ENCODE measurements at places on chromosomes 3 and 15.

DNA sequence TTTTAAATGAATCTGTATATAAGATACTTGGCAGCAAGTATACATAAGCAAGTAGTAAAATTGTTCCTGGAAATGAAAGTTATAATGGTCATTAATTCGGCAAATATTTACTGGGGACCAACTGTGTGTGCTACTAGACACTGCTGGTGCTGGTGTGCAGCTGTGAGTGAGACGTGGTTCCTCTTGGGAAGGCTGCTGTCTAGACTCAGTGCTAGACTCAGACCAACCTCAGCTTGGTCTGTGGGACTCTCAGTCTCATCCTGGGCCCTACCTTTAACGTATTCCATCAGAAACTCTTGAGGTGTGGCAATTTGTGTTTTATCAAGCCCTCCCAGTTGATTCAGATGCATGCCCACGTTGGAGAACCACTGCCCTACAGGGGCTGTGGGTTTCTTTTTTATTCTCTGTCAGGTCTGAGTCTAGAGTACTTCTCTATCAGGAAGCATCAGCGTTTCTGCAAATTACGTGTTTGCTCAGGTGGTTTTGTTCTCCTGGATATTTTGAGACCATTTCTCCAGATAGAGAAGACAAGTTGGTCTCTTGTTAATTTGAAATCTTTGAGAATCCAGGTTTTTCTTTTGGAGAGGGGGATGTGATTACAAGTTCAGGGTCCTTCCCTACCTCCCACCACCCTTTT lies 6.8 kb downstream of the TLNRD1 start:
- no peak for DNase-seq

GRCh38 chr3:64129581-64129980 lies 95.7 kb downstream of the PRICKLE2 start:
- DNase-seq, result no peak

GRCh38 chr3:88041005-88041404 lies 17.8 kb downstream of the CGGBP1 start:
- no peak for DNase-seq

GRCh38 chr15:77070495-77071304 lies at the start of gene TSPAN3:
TSPAN3 (minus strand) TSS chr15:77071109; CDS start chr15:77070954, 155 bp downstream.
- DNase-seq, result peak; percentile 97

DNA sequence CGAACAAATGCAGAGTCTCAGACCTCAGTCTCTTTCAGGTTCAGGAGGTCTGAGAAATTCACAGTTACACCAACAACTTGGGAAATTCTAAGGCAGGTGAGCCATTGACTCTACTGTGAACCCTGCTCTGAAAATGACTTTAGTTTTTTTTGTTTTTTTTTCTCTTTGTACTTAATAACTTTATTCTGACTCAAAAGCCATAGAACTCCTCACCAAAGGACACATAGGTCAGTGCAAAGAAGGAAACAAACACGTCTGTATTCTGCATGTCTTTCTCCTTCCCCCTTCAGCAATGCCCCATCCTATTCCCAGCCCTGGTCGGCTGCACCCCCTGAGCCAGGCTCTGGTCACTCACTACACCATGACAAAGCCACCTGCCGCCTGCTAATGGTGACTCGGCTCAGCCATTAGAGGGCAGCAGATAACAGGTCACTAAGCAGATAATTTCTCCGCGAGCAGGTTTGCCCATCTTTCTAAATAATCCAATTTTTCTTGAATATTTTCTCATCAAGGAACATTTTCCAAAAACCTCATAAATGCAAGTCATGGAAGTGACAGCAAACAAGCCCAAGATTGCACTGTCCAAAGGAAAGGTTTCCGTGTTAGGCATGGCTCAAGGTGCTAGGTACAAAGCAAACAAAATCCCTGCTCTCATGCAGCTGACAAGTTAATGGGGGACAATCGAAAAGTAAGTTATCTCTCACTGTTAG lies 37.7 kb downstream of the TM4SF4 start:
- peak; percentile 85 for DNase-seq

DNA sequence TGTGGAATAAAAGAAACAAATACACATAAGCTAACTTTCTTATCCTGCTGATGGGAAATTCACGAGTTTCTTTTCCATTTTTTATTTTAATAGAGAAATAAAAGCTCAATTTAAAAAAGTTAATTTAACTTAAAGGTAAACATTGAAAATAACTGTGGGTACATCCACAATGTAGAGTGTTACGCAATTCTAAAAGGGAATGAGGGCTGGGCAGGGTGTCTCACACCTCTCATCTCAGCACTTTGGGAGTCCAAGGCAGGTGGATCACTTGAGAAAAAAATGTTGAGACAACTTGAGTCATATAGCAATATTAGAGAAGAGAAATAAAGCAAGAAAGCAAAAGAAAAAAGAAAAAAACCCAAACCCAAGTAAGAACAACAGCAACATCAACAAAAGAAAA lies 207.0 kb downstream of the DIPK2A start:
- no peak for DNase-seq

DNA sequence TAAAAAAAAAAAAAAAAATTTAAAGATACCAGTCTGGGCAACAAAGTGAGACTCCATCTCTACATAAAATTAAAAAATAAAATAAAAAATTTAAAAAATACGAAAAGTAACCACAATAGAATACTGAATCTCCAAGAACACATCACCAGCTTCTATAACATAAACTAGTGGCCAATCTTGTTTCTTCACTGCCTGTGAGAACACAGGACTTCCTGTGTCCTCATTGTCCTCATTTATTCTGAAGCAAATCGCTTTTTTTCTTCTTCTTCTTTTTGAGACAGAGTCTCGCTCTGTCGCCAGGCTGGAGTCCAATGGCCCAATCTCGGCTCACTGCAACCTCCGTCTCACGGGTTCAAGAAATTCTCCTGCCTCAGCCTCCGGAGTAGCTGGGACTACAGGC lies 28.6 kb upstream of the RAB7A start:
- DNase-seq, result no peak

DNA sequence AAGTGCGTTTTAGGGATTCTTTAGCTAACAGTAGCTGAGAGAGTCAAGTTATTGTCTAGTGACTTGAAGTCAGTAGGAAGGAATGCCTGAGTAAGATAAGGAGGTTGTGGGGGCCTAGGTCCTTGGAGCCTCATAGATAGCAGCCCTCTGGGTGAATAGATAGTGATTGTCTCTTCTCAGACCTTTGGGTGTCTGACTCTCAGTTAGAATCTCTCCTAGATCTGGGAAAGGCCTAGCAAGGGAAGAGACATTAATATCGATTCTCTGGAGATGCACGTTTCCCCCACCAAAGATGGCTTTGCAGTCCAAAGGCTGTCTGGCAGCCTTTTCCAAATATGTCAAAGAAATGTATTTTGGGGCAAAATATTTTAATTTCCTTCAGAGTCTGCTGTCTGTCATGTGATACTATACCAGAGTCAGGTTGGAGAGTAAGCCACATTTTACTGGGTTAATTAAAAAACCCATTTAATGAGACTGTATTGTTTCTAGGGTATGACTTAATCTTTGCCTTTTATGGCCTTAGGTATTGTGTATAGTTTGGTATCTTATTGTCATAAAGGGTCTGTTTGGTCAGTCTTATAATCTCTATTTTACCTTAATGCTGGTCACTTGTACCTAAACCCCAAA lies 92.2 kb downstream of the ST6GAL1 start:
- no peak for DNase-seq

DNA sequence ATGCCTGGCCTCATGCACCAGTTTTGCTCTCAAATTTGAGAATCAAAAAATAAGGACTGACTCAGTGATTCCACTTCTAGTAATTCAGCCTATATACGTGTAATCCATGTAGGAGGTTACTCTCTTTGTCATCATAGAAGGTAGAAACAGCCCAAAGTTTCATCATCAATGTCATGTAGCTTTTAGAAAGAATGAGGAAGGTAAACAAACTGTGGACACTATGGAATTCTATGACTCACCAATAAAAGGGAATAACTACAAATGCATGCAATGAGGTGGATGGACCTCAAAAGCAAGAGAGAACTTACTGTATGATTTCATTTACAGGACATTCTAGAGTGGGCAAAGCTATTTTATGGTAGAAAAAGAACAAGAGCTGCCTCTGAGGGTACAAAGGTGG lies 93.2 kb upstream of the LRIG1 start:
- DNase-seq, result no peak

- no peak for DNase-seq
Observed at GRCh38 chr3:162175878-162176277, 679.3 kb downstream of the OTOL1 start.

DNA sequence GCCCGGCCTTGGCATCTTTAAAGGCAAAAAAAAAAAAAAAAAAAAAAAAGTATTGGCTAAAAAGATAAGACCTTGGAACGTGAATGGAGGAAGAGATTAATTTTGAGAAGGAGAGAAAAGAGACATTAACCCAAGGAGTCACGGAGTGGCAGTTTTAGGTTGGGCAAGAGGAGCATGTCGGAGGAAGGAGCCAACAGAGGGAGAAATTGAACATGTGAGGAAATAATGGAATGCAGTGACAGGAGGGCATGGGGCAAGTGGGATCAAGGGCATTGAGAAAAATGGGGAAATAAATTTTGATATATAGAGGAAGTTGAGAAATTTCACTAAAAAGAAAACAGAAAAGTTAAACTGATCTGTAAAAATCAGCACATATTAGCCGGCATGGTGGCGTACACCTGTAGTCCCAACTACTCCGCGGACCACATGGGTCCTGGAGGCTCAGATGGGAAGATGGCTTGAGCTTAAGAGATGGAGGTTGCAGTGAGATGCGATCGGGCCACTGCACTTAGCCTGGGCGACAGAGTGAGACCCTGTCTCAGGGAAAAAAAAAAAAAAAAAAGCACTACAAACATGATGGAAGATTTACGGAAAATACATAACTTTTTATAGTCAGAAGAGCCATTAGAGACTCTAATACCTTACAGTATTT lies 1.2 kb downstream of the HAUS2 start:
- no peak for DNase-seq

Data from iPS-NIHi11 (cell line).